ENCODE measurements at places on chromosomes 11 and 22.

DNA sequence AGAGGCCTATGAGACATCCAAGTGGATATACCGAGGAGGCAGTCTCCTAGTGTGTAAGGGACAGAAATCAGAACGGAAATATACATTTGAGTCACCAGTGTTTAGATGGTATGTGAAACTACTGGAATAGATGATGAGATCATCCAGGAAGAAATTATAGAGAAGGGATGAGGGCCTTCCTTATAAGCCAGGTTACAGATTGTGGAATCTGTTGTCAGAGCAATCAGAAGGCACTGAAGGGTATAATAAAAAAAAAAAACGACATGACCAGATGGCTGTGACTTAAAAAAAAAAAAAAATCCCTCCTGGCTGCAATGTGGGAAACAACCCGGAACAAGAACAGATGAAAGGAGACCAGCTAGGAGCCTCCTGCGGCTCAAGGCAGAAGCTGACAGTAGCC is 2.7 kb downstream of the MAJIN start:
- DNase-seq, result no peak

- DNase-seq, result no peak
Observed at GRCh38 chr11:1600626-1601025, 2.5 kb upstream of the KRTAP5-2 start.

DNA sequence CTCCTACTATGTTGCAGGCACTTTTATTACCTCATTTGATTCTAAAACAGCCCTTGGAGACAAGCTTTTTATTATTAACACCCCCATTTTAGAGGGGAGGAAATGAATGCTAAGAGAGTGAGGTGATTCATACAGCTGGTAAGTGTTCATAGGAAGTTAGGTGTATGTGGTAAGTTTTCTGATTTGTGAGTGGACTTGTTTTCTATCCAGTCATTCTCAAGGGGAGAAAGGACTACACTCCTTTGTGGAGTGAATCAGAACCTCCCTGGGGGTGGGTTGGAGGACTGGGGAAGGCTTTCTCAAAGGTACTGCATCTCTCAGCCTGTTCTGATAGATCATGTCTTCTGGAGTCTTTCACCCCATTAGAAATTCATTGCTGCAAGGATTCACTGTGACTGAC is 23.5 kb downstream of the PKNOX2 start:
- no peak for DNase-seq

GRCh38 chr11:17792161-17792560 is 57.6 kb downstream of the KCNC1 start:
- no peak for DNase-seq

- no peak for DNase-seq
Observed at GRCh38 chr22:37488337-37489135, 2.4 kb upstream of the MFNG start.

- DNase-seq, result no peak
Observed at GRCh38 chr22:36977401-36977861, 41.8 kb downstream of the TST start.

GRCh38 chr22:49724030-49724892 is 103.4 kb downstream of the BRD1 start:
- DNase-seq, result no peak
